ENCODE measurements at places on chromosomes 5 and 9. TPM values are rescaled to one million over a fixed set of nuclear protein-coding genes. Genes with fewer than 3 reads are reported as not detected.

DNA sequence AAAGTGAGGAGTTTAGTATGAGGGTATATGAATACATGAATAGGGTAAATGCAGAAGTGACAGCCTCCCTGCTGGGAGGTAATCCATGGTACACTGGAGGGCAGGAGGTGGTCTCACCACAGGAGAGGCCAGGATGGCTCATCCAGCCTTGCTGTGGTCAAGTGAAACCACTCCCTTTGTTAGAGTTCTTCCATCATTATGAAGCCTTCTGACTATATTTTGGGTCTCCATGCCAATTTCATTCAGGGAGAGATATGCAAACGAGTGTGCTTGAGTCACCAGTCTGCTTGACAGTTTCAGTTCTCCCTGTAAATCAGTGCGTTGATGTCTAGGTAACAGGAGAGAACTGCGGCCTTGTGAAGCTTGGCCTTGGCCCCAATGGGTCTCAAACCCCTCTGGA, 16.4 kb downstream of the PPP3R2 start:
- DNase-seq = no peak

DNA sequence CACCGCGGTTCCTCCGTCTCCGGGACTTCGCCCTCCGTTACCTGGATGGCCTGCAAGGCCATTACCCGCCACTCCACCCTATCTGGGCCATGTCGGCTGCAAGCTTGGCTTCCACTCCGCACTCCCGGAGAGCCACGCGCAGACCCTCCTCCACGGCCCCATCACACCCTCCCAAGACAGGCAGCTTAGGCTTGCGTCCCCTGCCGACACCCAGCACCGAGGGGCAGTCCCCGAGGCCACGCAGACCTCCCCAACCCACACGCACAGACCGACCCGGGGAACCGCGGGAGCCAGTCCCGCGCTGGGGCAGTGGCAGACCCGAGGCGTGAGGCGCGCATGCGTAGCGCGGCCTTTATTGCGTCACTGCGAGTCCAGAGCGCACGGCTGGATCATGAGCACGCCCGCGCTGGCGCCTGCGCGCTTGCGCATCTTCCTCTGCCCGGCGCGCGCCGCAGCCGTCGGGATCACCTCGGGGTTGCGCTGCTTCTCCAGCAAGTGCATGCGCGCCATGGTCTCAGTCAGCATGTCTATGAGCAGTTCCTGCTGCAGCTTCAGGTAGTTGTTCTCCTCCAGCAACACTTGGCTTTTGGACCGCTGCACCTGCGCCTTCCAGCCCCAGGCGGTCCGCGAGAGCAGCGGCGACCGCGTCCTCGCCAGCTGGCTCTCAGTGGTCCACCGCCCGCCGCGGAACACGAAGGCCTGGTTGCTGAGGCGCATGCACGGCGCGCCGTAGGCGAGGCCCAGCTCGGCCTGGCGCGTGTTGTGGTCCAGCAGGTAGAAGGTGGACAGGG, 2.4 kb downstream of the CBY3 start:
- peak; percentile 96 for DNase-seq

DNA sequence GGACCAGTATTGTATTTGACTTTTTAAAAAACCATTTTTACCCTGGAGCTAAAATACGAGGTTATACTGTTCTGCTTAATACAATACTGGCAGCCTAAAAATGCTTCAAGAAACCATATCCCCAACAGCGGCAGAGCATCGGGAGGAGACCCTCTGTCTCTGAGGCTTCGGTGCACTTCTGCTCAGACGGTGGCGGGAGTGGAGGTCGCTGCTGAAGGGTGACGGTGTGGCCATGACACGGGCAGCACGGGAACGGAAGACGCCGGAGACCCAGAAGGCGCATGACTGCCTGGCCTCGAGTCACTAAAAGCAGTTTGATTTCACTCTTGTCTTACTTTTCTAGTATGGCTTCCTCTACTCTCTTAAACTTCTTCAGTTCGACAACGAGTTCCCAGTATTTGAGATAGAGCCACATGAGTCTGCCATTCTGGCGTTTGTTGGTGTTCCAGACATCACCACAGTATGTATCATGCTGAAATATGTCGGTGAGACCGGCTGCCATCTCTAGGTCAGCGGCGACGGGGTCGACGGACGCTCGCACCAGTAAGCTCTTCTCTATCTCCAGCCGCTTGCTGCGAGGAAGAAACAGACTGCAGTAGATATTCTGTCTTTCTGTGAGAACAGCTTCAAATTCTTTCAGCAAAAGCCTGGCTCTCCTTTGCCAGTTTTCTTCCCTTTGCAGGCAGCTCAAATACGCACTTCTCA, 12.8 kb downstream of the CCDC127 start:
- no peak for DNase-seq

DNA sequence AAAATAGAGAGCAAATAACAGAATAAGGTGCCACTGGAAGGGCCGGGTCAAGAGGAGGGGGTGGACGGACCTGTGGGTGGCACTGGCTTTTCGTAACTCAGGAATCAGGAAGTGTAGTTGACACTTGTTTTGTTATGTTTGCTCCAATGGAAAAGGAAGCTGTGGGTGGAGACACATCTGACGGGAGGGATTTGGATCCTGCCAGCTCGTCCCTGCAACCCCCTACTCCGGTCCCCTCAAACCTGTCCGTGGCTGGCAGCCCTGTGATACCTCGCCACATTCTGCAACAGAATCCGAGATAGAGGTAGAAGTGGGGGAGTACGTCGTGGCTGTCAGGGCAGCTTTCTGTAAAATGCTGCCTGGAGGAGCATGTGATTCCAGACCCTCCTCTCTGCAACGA, 104.2 kb upstream of the IER5L start:
- no peak for DNase-seq

GRCh38 chr5:120886351-120886860, 422.3 kb downstream of the PRR16 start:
- DNase-seq = no peak

- no peak for DNase-seq
Observed at GRCh38 chr9:130360672-130361071, 84.1 kb upstream of the ASS1 start.

DNA sequence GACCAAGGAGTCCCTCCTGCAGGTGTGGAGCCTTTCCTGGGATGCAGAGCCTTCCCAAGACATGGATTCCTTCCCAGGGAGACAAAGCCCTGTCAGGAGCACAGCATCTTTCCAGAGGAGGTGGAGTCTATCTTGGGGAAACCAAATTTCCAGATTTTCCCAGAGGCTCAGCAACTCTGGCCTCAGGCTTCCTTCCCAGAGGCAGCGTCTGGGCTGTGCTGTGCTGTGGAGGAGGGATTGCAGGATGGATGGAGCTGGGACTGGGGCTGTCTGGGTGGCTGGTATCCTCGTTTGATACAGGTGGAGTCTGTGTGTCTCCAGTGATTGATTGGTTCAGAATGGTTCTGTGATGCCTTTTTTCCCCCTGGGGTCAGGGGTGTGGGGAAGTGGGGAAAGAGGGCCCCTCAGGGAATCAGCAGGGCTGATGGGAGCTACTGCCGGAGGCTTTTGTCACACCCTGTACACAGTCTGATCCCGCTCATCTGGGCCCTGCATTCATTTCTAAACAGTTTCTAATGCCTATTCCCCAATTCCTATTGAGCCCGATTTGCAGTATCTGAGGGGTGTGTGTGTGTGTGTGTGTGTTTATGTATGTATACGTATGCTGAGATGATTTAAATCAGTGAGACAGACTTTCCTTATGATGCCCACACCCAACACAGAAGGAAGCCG, 16.0 kb downstream of the OR13J1 start:
- DNase-seq = no peak

DNA sequence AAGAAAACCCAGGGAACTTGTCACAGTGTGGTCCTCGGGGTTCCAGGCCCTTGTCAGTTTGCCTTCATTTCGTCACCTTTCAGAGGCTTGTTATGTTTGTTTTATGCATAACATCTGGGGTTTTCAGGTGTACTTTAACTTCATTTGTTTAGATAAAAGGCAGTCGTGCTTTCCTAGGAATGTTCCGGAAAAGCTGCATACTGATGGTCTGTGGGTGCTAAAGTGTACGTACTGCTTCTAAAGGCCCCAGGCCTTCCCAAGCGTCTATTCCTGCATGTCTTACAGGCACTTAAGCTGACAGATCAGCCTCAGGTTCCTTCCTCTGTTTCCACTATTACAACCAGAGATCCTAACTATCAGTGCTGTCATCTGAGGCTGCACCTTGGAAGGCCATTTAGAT, 95.6 kb upstream of the ANKH start:
- DNase-seq = no peak

GRCh38 chr5:19488786-19489185, 499.2 kb downstream of the CDH18 start:
- DNase-seq = no peak

DNA sequence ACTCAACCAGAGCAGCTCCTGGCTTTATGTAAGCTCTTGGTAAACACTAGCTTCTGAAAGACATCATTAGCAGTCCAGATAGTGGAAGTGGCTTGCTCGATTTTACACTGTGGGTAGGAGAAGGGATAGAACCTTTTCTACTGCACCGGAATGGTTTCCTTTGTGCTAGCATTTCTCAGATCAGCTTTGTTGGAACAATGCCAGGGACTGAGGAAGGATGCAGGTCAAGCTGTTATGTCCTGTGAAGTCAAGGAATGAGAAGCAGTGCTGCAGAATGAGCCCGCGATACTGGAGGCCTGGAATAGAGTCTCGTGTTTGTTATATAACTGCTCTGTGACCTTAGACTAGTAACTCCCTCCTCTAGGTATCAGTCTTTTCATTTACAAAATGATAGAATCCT, 233.6 kb downstream of the GABRB2 start:
- no peak for DNase-seq

GRCh38 chr9:121498487-121499176, 1.0 kb downstream of the GGTA1 start:
- no peak for DNase-seq

- no peak for DNase-seq
Observed at GRCh38 chr9:98909935-98910334, 33.8 kb upstream of the COL15A1 start.

GRCh38 chr5:130289132-130290088, 385.1 kb downstream of the CHSY3 start:
- no peak for DNase-seq

GRCh38 chr5:40853632-40854192, 12.5 kb downstream of the CARD6 start:
- DNase-seq = no peak

GRCh38 chr5:115579747-115580173, 22.5 kb downstream of the TICAM2 start:
- no peak for DNase-seq

GRCh38 chr9:93895535-93895934, 59.6 kb downstream of the BARX1 start:
- no peak for DNase-seq

DNA sequence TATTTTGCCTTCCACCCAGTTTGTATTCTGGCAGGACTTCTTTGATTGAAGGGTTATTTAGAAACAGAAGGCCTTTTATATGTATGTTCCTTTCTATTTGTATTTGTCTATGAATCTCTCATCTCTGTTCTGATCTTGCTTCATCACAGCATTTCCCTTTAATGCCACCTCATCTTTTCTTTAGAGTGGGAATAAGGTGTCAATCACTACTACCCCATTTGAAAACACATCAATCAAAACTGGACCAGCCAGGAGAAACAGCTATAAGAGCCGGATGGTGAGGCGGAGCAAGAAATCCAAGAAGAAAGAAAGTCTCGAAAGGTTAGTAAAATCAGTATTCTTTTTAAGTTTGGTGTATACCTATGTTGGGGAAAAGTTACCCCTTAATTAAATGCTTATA, 36.3 kb downstream of the CD180 start:
- no peak for DNase-seq

GRCh38 chr9:71830929-71831328, 62.6 kb upstream of the CEMIP2 start:
- DNase-seq = no peak

DNA sequence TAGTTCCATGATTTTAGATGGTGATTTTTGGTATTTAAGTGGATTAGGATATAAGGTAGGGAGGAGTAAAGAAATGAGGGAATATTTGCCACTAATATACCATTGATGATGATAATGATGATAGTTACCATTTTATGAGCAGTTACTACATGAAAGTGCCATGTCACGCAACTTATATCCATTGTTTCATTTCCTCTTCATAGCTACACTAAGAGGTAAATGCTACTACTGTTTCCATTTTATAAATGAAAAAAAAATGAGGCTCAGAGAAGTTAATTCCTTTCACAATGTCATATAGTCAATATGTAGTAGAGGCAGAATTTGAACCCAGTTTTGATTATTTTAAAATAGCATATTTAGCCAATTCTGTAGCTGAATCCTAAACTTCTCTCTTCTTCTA, 112.2 kb upstream of the ADRA1B start:
- DNase-seq = no peak

GRCh38 chr5:169139480-169140050, 161.4 kb downstream of the SLIT3 start:
- DNase-seq = no peak

Gene PHYHD1
- 0.68 TPM for total RNA-seq

Gene DYNC2I2
- total RNA-seq = 76.3 TPM

Gene PPIC
- not detected for total RNA-seq

Gene FOXD1
- total RNA-seq = not detected

Gene CNTRL
- total RNA-seq = 84.3 TPM

Gene SLC6A19
- not detected for total RNA-seq

Gene NINJ1
- total RNA-seq = 21.1 TPM

Gene ERCC6L2
- 32.2 TPM for total RNA-seq

Gene HACD4
- 13.3 TPM for total RNA-seq

Gene PCSK5
- total RNA-seq = 3.7 TPM

Gene CXCL14
- total RNA-seq = not detected

Gene OR13C4
- total RNA-seq = not detected

Gene GFI1B
- not detected for total RNA-seq

Gene ARHGEF37
- 1.4 TPM for total RNA-seq

Gene NEUROG1
- not detected for total RNA-seq

Gene CCNO
- not detected for total RNA-seq
